ENCODE measurements at places on chromosomes 6 and 20. TPM values are rescaled to one million over a fixed set of nuclear protein-coding genes. Genes with fewer than 3 reads are reported as not detected.
A peak's percentile ranks its signal among the peaks of the same experiment; 100 is the strongest.

GRCh38 chr20:64136004-64136710 lies 28.1 kb upstream of the MYT1 start:
- DNase-seq = no peak

DNA sequence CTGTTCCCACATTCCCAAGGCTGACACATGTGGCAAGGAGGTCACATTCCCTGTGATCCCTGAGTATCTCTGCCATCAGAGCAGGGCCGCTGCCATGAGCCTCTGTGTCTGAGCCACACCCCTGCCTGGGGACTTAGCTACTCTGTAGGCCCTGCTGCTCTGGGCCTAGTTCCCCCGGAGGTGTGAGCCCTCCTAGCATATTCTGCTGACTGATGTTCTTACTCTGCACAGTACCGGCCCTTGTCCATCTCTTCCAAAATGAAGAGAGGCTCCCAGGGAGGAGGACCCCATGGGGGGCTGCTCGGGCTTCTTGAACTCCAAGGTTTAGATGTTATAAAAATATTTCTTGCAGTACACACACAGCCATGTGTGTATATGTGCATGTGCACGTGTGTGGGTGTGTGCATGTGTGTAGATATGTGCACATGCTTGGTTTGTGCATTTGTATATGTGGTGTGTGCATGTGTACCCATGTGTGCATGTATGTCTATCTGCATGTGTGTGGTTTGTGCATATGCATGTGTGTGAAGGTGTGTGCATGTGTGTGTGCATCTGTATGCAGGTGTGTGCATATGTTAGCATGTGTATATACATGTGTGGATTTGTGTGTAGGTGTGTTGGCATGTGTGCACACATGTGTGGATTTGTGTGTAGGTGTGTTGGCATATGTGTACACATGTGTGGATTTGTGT lies 101.2 kb downstream of the ERMARD start:
- DNase-seq = no peak

- no peak for DNase-seq
Measured at GRCh38 chr6:69732045-69732444, 64.8 kb downstream of the LMBRD1 start.

- DNase-seq = no peak
Measured at GRCh38 chr6:7896465-7896987, 14.1 kb downstream of the TXNDC5 start.

GRCh38 chr20:38108986-38109541 lies 56.0 kb downstream of the TGM2 start:
- peak; percentile 98 for DNase-seq

GRCh38 chr6:7675353-7675945 lies 50.5 kb upstream of the BMP6 start:
- DNase-seq = no peak

GRCh38 chr6:142357879-142358278 lies 56.1 kb downstream of the ADGRG6 start:
- DNase-seq = no peak

DNA sequence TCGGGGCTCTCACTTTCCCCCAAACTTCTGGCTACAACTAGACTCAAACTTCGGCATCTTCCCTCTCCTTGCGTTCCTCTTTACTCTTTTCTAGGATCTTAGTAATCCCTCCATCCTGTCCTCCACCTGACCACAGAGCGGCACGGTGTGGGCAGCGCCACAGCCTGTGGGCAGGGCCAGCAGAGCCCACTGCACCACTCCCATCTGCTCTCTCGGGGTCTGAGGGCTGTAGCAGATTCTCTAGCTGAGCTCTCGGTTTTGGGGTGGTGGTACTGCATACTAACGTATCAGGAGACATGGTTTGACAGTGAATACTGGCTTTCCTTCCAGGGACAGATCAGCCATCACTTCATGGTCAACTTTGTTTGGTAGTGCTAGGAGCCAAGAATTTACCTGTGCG lies 57.4 kb downstream of the EZR start:
- DNase-seq = no peak

DNA sequence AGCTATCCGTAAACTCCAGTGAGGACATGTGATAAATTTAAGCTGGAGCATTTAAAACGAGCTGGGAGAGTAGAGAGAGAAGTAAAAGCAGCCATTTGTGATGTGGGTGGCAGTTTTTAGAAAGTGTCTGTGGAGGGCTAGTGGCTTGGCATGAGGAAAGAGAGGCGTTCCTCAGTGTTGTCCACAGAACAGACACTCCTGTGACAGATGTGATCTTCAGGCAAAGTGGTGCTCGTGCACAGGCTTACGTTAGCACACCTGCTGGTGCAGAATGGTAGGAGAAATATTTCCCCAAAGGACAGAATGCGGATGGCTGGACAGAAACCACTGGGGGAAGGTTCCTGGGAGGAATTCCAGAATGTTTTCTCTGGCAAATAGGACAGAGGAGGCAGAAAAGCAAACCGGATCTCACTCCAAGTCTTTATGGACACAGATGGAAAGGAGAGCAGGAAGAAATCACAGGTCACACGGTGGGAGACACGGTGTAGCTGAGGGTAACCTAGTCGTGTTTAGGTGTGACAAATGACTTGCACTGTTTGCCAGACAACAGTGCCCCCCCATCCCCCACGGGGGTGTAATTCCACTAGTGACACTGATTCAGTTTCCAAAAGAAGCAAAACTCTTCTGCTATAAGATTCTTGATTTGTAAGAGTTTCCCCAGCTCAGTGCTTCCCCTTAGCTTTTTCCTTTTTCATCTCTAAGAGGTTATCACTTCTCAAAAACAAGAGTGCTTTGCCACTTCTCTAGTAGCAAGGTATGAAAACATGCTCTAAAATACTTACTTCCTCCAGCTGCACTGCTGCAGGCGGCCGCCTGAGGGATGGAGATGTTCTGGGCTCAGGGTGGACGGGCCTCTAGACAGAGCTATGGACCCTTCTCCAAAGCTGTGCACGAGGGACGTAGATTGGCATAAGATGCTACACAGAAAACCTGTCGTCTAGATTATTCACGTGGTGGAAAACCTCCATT lies 293.2 kb downstream of the QKI start:
- no peak for DNase-seq

DNA sequence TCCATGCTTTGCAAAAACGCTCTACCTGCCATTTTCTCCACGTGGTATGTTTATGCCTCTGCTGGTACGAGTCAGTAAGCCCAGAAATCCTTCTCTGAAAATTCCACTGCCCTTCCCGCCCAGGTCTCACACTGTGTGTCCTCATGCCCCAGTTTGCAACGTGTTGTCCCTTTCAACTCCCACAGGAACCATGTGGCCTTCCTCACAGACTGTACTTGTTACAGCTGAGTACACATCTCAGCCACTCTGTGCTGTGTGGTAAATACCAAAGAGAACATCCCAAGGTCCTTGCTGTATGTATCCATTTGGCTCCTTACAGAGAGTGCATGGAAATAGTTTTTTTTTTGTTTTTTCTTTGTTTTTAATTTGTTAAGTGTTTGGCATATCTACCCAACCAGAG lies 56.9 kb downstream of the RTN4IP1 start:
- no peak for DNase-seq

DNA sequence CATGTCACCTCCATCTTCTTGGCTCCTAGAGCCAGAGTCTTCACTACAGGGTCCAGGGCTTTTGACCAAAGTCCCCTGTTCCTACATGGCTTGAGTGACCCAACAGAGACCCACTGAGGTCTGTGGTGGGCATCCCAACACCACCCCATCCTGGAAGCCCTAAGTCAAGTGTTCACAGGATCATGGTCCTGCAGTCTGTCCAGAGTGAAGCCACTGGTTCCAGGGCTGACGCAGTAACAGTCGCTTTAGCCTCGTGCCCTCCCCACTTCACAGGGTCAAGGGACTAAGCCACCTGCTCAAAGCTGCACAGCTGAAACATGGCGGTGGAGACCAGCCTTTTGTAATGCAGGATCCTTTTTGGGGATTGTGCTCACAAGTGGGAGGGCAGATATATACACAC lies 133.9 kb downstream of the JPH2 start:
- DNase-seq = no peak

- DNase-seq = no peak
Measured at GRCh38 chr6:8562125-8562524, 126.8 kb upstream of the SLC35B3 start.

DNA sequence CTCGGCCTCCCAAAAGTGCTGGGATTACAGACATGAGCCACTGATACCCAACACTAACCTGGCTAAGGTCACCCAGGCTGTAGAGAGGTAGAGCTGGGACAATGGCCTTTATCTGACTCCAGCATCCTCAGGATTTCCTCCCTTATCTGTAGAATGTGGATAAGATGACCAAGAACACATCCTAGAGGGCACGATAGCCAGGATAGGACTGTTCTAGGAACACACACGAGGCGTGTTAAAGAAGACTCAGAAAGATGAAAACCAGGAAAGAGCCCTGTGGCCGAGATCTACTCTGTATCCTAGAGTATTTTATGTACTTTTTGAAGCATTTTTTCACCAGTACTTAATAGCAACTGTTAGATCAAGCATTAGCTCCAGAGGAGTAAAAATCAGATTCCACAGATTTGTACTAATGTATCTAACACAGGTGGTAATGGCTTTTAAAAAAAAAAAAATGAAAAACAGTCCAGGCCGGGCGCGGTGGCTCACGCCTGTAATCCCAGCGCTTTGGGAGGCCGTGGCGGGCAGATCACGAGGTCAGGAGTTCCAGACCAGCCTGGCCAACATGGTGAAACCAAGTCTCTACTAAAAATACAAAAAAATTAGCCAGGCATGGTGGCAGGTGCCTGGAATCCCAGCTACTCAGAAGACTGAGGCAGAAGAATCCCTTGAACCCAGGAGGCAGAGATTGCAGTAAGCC lies 17.3 kb downstream of the PPP1R10 start:
- no peak for DNase-seq

DNA sequence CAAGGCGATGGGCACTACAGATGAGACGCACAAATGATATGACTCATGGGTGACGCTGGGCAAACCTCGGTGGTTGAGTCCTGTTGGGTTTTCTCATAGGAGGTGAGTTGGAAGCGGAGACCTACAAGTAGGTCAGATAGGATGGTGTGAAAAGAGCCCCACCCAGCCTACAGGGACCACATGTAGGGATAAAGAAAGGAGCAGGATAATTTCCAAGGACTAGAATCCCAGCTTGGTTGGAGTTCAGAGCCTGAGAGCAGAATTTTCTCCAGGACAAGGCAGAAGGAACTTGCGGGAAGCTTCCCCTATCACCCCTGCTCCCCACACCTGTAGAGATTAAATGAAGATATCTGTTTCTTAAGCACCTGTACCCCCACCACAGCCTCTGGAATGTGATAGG lies 489.7 kb upstream of the CDH4 start:
- DNase-seq = no peak

- no peak for DNase-seq
Measured at GRCh38 chr6:154590756-154591155, 80.3 kb upstream of the CNKSR3 start.

DNA sequence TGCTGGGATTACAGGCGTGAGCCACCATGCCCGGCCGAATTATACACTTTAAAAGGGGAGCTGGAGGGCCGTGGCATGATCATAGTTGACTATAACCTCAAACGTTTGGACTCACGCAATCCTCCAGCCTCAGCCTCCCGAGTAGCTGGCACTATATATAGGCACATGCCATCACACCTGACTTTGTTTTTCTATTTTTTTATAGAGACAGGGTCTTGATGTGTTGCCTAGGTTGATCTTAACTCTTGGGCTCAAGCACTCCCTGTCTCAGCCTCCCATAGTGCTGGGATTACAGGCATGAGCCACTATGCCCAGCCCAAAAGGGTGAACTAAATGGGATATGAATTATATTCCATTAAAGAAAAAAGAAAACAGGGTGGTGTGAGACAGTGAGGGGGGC lies 7.8 kb downstream of the PTGIS start:
- peak; percentile 60 for DNase-seq

DNA sequence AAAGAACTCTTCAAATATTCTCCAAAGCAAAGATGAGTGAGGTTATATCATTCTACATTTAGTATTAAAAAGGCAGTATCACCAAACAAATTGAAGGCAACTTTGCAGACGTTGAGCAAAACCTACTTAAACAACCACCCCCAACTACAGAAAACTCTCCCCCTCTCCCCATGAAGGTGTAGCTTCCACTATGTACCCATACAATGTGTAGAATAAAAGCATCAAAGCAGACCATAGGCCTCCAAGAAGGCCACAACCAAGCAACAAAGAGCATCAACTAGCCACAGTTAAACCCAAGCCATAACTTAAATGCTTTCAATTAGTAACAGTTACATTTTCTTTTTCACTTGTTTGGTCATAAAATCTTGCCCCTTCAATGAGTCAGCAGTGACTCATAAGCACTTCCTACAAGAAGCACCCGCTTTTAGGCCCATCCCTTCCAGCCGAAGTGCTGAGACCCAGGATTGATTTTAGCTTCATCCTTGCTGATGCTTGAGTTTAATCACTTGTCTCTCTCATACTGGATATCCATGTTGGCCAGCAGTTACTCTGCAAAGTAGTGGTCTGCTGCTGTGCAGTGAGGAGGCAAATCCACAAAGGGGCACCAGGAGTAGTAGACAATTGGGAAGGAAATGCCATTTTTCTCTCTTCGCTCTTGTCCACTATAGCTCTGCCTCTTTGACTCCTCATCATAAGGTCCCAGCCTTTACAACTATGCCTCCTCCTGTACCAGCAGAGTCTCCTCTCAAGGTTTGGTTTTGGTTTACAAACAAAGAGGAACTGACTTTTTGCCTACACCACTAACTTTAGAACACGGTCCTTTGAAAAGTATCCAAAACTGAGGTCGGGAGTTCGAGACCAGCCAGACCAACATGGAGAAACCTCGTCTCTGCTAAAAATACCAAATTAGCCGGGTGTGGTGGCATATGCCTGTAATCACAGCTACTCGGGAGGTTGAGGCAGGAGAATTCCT lies 8.4 kb upstream of the NUP153 start:
- DNase-seq = peak; percentile 89

GRCh38 chr6:26230351-26230750 lies 134.6 kb upstream of the BTN3A2 start:
- DNase-seq = no peak

GRCh38 chr6:77466055-77466450 lies 2.8 kb upstream of the HTR1B start:
- DNase-seq = peak; percentile 61

- no peak for DNase-seq
Measured at GRCh38 chr20:14526891-14527290, 189.5 kb upstream of the FLRT3 start.

DNA sequence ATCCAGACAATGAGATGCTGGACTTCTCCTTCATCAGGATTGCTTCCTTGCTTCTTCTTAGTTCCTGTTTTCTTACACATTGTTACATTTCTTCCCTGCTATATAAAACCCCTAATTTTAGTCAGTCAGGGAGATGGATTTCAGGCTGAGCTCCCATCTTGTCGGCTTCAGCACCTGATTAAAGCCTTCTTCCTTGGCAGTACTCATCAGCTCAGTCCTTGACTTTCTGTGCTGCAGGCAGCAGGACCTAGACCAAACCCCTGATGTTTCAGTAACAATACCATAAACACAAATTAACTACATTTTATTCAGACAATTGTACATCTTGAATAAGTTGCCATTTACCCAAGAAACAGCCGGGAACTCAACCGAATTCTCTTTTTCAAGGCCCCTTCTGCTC lies 156.4 kb upstream of the RREB1 start:
- no peak for DNase-seq

GRCh38 chr6:133804265-133804664 lies 84.6 kb upstream of the TCF21 start:
- DNase-seq = peak; percentile 92

The RBBP8NL gene
- not detected for total RNA-seq

The PDE10A gene
- total RNA-seq = 6.1 TPM

The HTR1E gene
- total RNA-seq = not detected

The RAD21L1 gene
- total RNA-seq = not detected

The ENPP5 gene
- total RNA-seq = 5.3 TPM

The TNXB gene
- 315 TPM for total RNA-seq

The TAF4 gene
- 5.4 TPM for total RNA-seq

The DSP gene
- 4.3 TPM for total RNA-seq

The LY6G6D gene
- not detected for total RNA-seq

The RBPJL gene
- total RNA-seq = not detected

The TBCC gene
- total RNA-seq = 19.3 TPM

The TUBB1 gene
- total RNA-seq = not detected

The RIN2 gene
- 36.6 TPM for total RNA-seq

The KHDC1L gene
- not detected for total RNA-seq
